Colonic mucosa (tissue), 4 donors: ENCODE measurements at places on chromosomes 13 and 19.

- no peak for DNase-seq
- H3K36me3 ChIP-seq, result no peaks in the 10 kb centered on the region
- no peak overlapping the region for H3K4me3 ChIP-seq
- H3K27me3 ChIP-seq, result no peaks in the 10 kb centered on the region
- no peak overlapping the region for H3K27ac ChIP-seq
Measured at GRCh38 chr13:39132286-39133230, 94.3 kb downstream of the NHLRC3 start.

DNA sequence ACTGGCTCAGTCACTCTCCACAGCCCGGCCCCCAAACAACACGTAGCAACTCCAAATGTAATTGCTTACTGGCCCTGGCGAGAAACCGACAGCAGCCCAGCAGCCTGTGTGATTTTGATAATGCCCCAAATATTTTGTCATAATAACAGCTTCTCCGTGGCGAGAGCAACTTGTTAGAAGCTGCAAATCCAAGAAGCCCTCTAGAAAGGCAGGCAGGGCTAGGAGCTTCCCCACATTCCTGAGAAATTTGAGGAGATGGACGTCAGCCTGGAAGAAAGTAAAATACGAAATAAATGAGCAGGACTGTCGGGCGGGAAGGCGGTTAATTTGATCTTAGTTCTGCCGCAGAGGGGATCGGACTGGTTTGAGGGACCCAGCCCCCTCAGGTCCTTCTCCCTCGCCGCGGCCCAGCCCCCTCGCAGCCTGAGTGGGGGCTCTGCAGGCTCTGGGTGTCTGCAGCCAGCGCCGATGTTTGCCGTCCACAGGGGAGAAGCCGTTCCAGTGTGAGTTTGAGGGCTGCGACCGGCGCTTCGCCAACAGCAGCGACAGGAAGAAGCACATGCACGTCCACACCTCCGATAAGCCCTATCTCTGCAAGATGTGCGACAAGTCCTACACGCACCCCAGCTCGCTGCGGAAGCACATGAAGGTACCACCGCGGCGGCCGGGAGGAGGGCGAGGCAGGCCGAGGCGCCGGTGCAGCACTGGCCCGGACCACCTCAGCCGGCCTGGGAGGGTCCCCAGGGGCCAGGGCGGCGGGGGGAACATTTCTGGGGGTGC, 3.1 kb downstream of the ZIC2 start:
- H3K27ac ChIP-seq, result no peak overlapping the region
- H3K4me1 ChIP-seq, result peaks cover 15% of the 10 kb centered on the region
- no peak for DNase-seq
- H3K36me3 ChIP-seq, result no peaks in the 10 kb centered on the region
- peaks cover 94% of the 10 kb centered on the region for H3K27me3 ChIP-seq

DNA sequence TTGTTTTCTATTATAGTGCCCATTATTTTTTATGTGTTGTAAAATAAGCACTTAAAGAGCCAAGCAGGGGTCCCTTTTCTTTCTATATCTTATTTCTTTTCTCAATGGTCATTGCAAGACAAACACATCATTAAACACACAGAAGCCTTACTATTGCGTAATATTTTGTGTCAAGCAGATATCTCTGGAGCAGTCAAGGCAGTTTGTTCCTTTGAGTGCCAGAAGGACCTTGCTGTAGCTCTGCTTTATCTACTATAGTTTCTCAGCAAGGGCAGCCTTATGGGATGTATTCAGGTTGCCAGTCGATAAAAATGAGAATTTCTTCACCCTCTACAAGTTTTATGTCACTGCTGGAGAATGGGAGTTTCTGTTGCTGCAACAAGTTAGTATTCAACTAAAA, 319.3 kb downstream of the TDRD3 start:
- no peaks in the 10 kb centered on the region for H3K36me3 ChIP-seq
- no peaks in the 10 kb centered on the region for H3K4me1 ChIP-seq
- no peak overlapping the region for H3K4me3 ChIP-seq
- no peaks in the 10 kb centered on the region for H3K27me3 ChIP-seq
- DNase-seq, result no peak
- no peak overlapping the region for H3K27ac ChIP-seq

GRCh38 chr13:53020764-53021335, 7.8 kb upstream of the OLFM4 start:
- no peaks in the 10 kb centered on the region for H3K4me1 ChIP-seq
- no peak overlapping the region for H3K27ac ChIP-seq
- H3K4me3 ChIP-seq, result no peak overlapping the region
- H3K27me3 ChIP-seq, result no peaks in the 10 kb centered on the region

DNA sequence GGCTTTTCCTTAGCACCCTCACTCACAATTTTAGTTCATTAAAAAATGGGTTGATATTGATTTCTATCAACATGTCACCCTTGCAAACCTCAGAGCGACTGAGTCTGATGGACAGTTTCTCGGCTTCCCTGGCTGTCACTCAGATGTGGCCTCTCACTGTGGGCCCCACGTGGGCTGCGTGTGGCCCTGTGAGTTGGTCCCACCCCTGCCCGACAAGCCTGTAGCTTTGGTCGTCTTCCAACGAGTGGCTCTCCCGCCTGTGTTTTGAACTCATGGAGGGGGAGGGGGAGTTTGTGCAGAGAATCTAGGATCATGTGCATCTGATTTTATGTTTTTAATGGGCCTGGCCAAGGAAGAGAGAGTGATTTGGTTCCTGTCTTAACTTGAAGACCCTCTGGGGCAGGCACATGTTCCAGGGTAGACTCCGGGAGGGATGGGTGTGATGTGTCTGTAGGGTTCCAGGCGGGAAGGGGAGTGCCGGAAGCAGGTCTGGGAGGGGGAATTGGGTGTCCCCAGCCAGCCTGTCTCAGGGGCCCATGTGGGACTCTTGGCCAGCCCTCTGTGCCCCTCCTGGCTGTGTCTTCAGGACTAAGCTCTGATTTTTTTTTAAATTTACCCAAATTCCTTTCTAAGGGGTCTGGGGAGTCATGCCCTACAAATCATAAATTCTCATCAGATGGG, 18.9 kb downstream of the ATP11A start:
- no peaks in the 10 kb centered on the region for H3K4me1 ChIP-seq
- H3K27me3 ChIP-seq, result no peaks in the 10 kb centered on the region
- no peak for DNase-seq
- no peak overlapping the region for H3K27ac ChIP-seq
- H3K36me3 ChIP-seq, result no peaks in the 10 kb centered on the region
- no peak overlapping the region for H3K4me3 ChIP-seq

DNA sequence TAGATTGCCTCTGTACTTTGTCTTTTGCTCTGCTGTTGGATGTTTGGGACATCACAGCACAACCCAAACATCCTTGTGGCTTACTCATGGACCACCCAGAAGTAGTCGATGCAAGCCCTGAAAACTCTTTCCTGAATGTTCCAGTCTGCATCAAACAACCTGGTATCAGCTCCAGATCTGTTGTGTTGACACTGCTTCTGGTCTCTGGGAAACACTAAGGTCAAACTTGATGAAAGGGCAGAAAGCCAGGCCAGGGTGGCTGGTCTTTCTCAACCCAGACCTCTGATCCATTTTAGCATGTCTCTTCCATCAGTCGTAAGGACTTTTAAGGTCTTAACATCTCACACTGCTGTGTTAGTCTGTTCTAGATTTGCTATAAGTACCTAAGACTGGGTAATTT, 265.7 kb downstream of the ZNF536 start:
- no peak overlapping the region for H3K27ac ChIP-seq
- DNase-seq, result no peak
- no peak overlapping the region for H3K4me3 ChIP-seq
- H3K4me1 ChIP-seq, result no peaks in the 10 kb centered on the region
- no peaks in the 10 kb centered on the region for H3K27me3 ChIP-seq
- H3K36me3 ChIP-seq, result no peaks in the 10 kb centered on the region

GRCh38 chr13:99218969-99219368, 18.3 kb downstream of the UBAC2 start:
- no peak for DNase-seq
- no peak overlapping the region for H3K27ac ChIP-seq
- no peaks in the 10 kb centered on the region for H3K27me3 ChIP-seq
- no peaks in the 10 kb centered on the region for H3K36me3 ChIP-seq
- H3K4me3 ChIP-seq, result no peak overlapping the region
- no peaks in the 10 kb centered on the region for H3K4me1 ChIP-seq
